ENCODE measurements at places on chromosomes 5 and 9.
A peak's percentile ranks its signal among the peaks of the same experiment; 100 is the strongest.

GRCh38 chr9:110316261-110317075, 21.2 kb downstream of the TXNDC8 start:
- DNase-seq, result peak; percentile 65

DNA sequence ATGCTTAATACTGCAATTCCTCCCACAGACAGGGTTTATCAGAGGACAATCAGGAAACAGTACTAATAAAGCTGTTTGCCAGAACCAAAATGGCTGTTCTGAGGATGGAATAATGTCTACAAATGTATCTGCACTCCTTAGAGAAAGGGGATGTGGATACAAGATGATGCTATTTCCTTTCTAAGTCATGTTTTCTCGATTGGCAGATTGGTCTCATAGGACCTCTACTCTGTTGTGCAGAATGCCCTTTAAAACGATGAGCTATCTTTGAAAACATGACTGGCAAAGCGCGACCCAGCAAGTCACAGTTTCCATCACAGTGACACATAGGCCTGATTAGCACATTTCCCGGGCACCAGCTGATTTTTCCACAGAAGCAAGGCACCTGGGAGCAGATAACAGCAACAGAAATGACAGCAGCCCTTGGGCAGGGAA, 54.0 kb downstream of the AOPEP start:
- peak; percentile 4 for DNase-seq

DNA sequence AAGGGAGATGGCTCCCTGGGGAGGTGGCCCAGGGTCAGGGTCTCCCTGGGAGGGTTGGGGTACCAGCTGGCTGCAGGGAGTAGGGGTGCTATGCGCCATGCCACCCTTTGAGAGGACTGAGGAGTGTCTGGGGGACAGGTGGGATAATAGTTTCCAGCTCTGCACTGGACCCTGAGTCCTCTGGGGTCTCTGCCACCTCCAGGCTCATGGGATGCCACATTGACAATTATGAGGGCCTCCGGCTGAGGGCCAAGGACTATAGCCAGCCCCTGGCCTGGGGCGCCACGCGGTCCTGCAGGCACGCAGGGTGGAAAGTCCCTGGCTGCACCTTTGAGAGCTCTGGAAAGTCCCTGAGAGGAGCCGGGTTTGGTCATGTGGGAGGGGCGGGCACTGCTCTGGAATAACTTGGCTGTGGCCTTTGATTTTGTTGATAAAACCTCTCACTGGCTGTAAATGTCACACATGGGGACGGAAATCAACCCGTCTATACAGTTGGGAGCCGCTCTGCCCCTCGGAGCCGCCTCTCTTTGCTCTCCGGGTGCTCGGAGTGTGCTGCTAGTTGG, 16.0 kb downstream of the TRAF2 start:
- DNase-seq, result peak; percentile 59

DNA sequence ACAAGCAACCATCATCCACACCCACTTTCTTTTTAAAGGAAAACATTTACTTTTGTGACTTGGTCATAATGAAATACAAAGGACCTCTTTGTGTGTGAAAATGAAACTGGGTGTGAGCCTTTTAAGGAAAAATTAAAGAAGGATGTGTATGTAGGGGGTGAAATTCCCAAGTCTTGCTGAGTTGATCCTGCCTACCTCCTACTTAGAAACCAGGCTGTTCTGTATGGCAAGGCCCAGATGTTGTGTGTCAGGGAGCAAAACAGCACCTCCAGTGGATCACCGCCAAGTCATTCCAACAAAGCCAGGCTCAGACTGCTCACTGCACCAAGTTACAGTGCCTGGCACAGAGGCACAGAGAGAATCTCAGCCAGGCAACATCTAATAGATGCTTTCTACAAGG, 198.5 kb upstream of the FBN2 start:
- no peak for DNase-seq

- DNase-seq, result no peak
Observed at GRCh38 chr5:100110497-100110896, 424.7 kb upstream of the FAM174A start.

GRCh38 chr5:105573575-105573974, 2011.0 kb upstream of the NUDT12 start:
- no peak for DNase-seq

Measured in inflammatory macrophage treated with lipopolysaccharide for 4 hours (primary cell).